ENCODE measurements at places on chromosomes 6 and 20. TPM values are rescaled to one million over a fixed set of nuclear protein-coding genes. Genes with fewer than 3 reads are reported as not detected.

Gene MROH8
- total RNA-seq, result 1.1 TPM

Gene ADTRP
- total RNA-seq, result 0.83 TPM

Gene ZNF311
- total RNA-seq, result 0.36 TPM

Gene CCN5
- not detected for total RNA-seq

Gene TFAP2B
- not detected for total RNA-seq

Gene TSBP1
- not detected for total RNA-seq

Gene C2
- 0.18 TPM for total RNA-seq

Gene ACSS2
- 38.9 TPM for total RNA-seq

Gene DZANK1
- total RNA-seq, result 0.83 TPM

Gene ZC2HC1B
- total RNA-seq, result not detected

Gene PLCB1
- total RNA-seq, result 16.1 TPM

Gene RBBP8NL
- total RNA-seq, result not detected

Gene KIFC1
- total RNA-seq, result 33.9 TPM

Gene C6orf141
- not detected for total RNA-seq

Gene KPNA5
- 9.4 TPM for total RNA-seq

Gene TUBB2B
- 13.3 TPM for total RNA-seq

Gene SLC22A23
- total RNA-seq, result 0.56 TPM

Gene KCNK17
- total RNA-seq, result not detected

Gene C6orf47
- total RNA-seq, result 13.1 TPM

Gene LKAAEAR1
- total RNA-seq, result not detected

Gene PACSIN1
- total RNA-seq, result not detected

Gene ANKS1A
- 7.8 TPM for total RNA-seq

Gene TNNC2
- total RNA-seq, result 0.28 TPM

Gene BHLHE23
- total RNA-seq, result not detected

Gene TTI1
- total RNA-seq, result 17.6 TPM

Gene MYBL2
- total RNA-seq, result 21.7 TPM

Gene GHRH
- not detected for total RNA-seq

Gene WFDC10B
- total RNA-seq, result not detected

Gene MUC21
- not detected for total RNA-seq

Gene NKAIN2
- total RNA-seq, result not detected

Gene DLL1
- under 0.01 TPM for total RNA-seq

Gene CNKSR3
- total RNA-seq, result 15.8 TPM

Gene MYLK4
- under 0.01 TPM for total RNA-seq

Data from IMR-90 (cell line).